ENCODE measurements at places on chromosomes 12 and 14.

DNA sequence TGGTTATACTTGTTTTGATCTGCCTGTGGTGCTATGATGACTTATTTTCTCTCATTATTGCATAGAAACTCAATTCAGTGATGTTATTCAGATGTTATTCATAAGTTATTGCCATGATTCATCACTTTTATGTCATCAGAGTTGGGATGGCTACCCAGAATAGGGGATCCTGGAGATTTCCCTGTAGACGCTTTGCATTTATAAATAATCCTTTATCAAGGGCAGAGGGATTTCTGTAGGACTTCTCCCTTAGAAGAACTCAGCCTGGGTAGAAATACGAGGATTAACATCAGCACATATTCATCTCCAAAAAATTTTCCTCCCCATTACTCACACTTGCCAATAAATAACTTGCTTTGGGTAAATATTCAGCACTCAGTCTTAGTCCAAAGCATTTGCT lies 4.9 kb downstream of the GPRC5A start:
- DNase-seq = no peak

DNA sequence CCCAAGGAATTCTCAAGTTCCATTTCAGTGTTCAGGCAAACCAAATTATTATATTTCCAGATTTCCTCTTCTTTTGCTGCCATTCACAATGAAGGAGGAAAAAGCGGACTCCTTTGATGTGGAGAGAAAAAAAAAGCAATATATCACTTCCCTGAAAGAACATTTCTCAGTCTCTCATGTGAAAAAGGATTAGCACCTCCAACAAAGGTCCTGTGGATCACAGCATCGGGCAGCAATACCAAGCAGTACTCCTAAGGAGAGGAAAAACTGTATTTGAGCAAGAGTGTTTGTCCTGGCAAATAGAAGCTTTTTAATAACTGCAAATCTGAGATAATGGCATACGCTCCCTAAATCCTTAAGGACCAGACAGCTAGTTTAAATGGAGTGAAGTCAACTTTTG lies 93.9 kb upstream of the RFX4 start:
- DNase-seq = no peak

GRCh38 chr12:119578112-119578511 lies 15.5 kb upstream of the TMEM233 start:
- DNase-seq = no peak

DNA sequence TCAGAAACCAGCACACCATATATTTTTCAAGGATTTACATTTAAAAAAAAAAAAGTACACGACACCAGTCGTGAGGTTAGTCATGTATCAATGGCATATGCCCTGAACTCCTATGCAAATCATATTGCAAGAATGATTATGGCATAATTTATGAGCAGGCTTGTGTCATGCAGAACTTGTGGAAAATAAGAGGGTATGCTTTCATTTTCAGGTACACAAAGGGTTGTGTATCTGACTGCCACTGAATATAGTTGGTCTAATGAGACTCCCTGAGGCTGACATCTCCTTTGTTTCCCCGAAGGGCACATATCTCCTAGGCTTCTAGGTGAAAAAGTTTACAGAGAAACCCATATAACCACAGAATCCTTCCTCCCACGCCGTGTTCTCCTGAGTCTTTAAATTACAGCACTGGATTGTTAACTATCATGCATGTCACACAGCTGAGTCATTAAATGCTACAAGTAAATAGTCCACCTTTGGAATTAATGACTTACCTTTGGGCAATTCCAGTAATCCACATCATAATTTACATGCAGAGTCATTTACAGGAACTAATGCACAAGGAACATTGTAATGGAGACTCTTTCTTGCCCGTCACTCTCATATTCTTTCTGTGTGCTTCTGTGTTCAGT lies 356.7 kb upstream of the DIO2 start:
- DNase-seq = no peak

GRCh38 chr12:89247541-89247942 lies 104.8 kb downstream of the DUSP6 start:
- no peak for DNase-seq

GRCh38 chr12:77324763-77325468 lies 259.5 kb upstream of the E2F7 start:
- DNase-seq = no peak
